LHCN-M2 (cell line): ENCODE measurements at places on chromosomes 12 and 14. TPM values are rescaled to one million over a fixed set of nuclear protein-coding genes. Genes with fewer than 3 reads are reported as not detected.

DNA sequence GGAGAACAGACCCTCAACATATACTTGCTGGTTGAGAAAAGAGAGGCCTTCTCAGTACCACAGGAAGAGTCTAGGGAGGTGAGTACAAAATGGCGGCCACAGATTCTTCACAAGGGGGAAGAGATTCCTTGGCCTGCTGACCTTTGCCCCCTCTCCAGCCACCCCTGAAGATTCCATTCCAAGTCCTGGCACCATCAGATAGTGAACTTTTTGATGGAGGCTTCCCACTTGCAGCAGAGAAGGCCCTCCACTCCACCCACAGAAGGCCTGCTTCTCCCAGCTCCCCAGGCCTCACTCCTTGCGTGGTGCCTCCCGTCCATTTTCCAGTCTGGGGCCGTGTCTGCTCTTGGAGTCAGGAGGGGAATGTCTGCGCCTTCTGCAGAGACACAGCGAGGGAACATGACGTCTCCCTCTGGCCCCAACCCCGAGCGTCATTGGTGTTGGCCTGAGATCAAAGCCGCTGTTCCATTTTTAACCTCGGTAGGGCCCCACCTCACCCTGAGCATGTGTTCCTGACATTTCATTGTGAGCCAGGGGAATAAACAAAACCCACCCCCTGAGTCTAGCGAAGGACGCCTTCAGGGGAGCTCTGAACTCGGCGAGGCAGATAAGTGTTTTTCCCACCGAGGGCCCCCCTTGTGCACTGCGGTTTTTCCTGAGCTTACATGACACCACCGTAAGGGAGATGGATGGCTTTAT is 268.7 kb upstream of the TBX3 start:
- no peak for DNase-seq

- DNase-seq, result peak; percentile 11
Measured at GRCh38 chr14:54278087-54278486, 118.7 kb upstream of the CDKN3 start.

GRCh38 chr12:25071366-25071765 is 122.5 kb upstream of the BCAT1 start:
- DNase-seq, result no peak

- DNase-seq, result no peak
Measured at GRCh38 chr12:60630796-60631195, 1035.0 kb downstream of the SLC16A7 start.

DNA sequence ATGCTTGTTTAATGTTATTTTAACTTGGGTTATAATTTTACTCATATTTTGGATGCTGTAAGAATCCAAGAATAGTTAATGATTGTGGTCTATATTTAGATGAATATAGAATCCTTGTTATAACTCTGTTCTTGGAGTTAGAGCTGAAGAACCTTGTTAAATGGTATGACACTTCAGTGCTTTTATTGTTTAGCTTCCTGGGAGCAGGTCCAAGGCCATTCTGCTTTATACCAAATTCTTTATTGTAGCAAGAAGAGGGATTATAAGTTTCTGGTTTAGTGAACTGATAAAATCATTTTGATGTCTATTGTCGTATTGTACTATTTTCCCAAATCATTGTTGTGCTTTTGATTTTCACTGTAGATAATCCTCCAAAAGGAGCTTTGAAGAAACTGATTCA is 69.4 kb downstream of the MIA2 start:
- DNase-seq, result no peak

GRCh38 chr14:90551733-90552464 is 155.1 kb downstream of the CALM1 start:
- DNase-seq, result no peak

DNA sequence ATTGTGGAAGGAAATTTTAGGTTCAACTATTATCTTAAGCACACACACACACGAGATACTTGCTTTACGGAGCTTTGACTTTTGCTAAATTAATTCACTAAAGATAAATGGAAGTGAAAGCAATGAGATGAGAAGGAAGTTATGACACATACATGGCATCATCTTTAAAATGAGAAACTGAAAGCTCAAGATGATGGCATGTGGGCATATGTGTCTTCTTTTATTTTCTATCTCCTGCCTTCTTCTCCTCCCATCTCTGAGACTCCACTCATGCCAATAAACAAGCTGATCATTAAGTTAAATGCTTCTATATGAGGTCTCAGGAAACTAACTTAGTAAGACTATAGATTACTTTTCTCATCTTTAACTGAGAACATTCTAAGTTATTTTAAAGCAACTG is 216.7 kb downstream of the MED13L start:
- DNase-seq, result no peak

ENDOU gene
- 0.51 and 0.63 TPM in 2 replicates for total RNA-seq

TTC7B gene
- total RNA-seq, result 30.8 and 36.4 TPM in 2 replicates

MUCL1 gene
- total RNA-seq, result not detected in 2 replicates

SLCO1C1 gene
- total RNA-seq, result not detected in 2 replicates

ING4 gene
- 26.3 and 40.8 TPM in 2 replicates for total RNA-seq

LBHD2 gene
- total RNA-seq, result not detected in 2 replicates
